ENCODE measurements at places on chromosomes 11 and 22.
A peak's percentile ranks its signal among the peaks of the same experiment; 100 is the strongest.

DNA sequence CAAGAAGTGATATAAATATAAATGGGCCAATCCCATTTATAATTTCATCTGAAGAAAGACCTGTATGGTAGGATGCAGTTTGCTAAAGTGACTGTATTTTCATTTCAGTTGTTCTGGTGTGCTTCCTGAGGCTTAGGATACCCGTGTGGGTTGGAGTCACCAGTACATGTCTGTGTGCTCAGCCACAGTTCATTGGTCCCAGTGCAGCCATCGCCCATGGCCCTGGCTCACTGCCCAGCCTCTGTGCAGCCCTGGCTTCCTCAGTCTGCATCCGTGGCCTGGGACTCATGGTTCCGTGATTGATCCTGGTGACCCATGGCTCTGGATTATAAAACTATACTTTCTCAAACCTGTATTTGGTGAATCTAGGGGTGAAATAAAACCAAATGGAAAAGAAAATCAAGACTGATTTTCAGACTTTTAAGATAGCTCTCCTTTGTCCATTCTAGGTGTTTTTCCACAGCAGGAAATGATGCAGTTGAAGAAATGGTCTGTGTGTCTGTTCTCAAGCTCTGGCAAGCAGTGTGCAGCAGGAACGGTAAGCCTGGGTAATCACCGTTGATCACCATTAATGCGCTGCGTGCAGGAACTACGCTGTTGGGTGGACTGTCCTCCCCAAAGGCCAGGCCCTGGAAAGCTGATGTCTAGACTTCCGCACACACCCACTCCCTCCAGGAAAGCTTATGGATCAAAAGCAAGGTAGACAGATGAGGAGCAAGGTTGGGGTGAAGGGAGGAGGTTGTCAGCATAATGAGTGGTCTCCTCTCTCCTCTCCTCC is 27.2 kb downstream of the TTC12 start:
- no peak for DNase-seq

GRCh38 chr11:96207459-96208449 is 135.2 kb downstream of the MAML2 start:
- DNase-seq: no peak

DNA sequence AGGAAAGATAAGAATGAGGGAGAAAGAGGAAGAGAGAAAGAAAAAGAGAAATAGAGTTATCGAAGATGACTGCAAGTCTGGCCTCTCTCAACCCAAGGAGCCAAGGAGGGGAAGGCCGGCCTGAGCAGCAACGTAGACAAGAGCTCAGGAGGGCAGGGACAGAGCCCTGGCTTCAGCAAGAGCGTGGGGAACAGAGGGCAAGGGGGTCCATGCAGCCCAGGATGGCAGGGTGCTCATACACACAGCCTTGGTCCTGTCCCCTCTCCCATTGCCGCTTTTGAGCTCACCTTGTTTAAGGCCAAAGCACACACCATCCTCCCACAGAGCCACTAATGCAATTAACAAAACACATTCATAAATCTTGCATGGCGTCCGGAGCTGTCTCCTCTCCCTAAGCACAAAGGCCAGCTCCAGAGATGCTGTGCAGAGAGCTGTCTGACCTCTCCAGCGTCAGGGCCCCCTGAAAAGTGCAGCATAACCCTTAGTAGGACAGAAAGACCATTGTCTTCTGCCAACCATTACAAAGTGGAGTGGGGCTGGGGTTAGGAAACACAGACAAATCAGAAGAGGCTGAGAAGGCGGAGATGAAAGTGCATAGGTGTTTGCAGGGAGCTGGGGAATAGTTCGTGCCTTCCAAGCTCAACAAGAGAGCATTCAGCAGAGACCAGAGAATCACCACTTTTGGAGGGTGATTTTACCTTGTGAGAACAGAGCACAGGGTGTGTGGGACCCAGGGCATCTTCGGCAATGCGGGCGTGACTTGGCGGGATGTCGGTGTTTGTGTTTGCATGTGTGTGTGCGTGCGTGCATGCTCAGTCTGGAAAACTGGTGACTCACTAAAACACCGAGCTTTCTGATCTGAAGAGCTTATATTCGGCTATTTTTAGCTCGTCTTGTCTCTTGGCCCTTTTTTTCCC is 28.2 kb upstream of the JAM3 start:
- no peak for DNase-seq

DNA sequence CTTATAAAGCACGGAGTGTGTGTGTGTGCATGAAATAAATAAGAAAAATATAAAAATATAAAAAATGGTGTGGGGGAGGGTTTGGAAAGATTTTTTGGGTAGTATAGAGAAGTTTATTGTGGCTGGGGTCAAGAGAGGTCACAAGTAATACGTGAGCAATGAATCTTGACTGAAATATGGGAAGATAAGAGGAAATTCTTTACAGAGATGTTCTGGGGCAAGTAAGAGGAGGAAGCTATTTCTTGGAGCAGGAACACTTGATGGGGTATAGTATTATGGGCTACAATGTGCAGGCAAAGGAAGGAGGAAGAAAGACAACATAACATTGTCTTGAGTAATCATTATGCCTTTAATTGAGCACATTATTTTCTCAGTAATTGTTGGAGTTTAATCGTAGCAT is 2.1 kb downstream of the HBD start:
- no peak for DNase-seq

- DNase-seq: no peak
Observed at GRCh38 chr11:128195057-128195751, 392.2 kb downstream of the ETS1 start.

- DNase-seq: no peak
Observed at GRCh38 chr11:109040303-109040702, 375.4 kb downstream of the DDX10 start.

GRCh38 chr22:42174062-42174461 is 43.5 kb upstream of the CYP2D6 start:
- DNase-seq: no peak

DNA sequence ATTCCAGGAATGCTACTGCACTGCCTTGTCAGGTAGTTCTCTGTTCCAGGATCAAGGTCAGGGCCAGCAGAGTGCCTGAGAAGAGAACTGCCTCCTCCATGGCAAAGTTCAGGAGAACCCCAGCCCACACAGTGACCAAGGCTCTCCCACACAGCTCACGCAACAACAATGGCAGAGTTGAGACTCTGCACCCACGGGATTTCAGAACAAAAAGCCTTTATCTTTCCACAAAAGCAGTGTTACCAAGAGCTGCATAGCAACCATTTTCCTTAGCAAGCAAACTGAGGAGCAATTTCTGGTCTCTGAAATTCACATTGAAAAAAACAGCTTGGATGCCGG is 11.1 kb downstream of the PLAAT3 start:
- no peak for DNase-seq

GRCh38 chr22:23511627-23512347 is 68.3 kb downstream of the IGLL1 start:
- no peak for DNase-seq

- DNase-seq: peak; percentile 16
Observed at GRCh38 chr11:44775366-44775984, 48.7 kb downstream of the TSPAN18 start.

GRCh38 chr22:23073526-23074229 is 3.4 kb downstream of the GNAZ start:
- no peak for DNase-seq

DNA sequence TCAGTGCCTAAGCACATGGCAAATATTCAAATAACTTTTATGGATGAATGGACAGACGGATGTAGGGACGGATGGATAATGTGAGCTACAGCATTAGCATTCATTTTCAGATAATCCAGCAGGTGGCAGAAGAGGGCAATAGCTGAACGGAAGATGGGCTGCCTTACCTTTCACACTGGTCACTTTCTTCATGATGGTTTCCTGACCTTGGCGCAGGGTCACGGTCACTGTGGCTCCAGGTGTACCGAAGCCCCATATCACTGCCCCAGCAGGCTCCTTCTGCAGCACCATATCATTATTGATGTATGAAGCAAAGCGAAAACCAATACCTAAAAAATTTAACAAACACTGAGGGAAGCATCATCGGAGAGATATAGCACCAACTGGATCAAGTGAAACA is 4.3 kb downstream of the SIAE start:
- DNase-seq: no peak

GRCh38 chr22:24465566-24465965 is 29.6 kb upstream of the UPB1 start:
- no peak for DNase-seq

GRCh38 chr11:10892250-10892649 is 34.4 kb upstream of the ZBED5 start:
- DNase-seq: no peak

- no peak for DNase-seq
Observed at GRCh38 chr11:94379613-94380012, 21.6 kb downstream of the GPR83 start.
